Tibial nerve (tissue), 4 donors: ENCODE measurements at places on chromosomes 13 and 19. TPM values are rescaled to one million over a fixed set of nuclear protein-coding genes. Genes with fewer than 3 reads are reported as not detected.
A peak's percentile ranks its signal among the peaks of the same experiment; 100 is the strongest.

DNA sequence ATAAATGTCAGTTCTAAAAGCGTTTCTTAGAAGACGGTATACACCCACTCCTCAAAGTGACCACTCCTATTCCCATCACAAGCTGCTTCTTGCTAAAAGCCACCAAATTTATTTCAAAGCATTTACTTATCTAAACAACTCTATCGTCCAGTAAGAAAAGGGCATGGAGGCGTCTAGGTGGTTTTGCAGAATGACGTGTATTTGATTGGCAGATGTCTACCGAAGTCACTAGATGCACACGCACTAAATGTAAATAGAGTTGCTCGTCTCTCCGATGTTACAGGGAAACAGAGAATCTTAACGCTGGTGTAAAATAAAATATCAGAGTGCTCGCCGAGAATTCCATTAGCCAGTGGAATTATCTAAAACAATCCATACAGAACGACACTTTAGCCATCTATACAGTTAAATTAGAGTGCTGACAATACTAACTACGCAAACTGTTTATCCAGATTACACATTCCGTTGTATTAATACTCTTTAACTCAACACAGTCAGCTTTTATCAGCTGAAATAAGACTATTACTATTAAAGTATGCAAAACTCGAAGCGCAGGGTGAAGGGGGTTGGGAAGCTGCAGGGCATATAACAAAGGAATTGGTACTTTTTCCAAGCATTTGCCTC lies 1.9 kb downstream of the KLF12 start:
- H3K27me3 ChIP-seq: no peaks in the 10 kb centered on the region
- H3K36me3 ChIP-seq: no peaks in the 10 kb centered on the region
- peaks cover 55% of the 10 kb centered on the region for H3K4me1 ChIP-seq

DNA sequence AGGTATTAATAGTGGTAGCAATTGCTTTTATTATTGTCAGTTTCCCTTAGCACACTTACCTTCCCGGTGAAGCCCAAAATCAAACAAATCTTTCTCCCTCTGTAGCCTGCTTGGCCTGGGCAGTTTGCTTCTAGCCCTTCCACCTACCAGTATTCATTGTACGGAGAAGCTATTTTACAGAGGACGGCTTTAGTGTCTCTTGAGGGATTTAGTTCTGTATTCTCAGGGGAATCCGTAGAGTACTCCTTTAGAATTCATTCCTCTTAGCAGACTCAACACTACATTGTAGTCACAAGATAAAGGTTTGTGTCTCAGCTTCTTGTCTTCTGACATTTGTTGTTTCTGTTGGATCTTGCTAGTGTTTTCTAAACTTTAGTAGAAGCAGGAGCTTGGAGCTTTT lies 24.1 kb upstream of the WTIP start:
- DNase-seq: no peak
- no peak overlapping the region for H3K4me3 ChIP-seq
- H3K4me1 ChIP-seq: no peaks in the 10 kb centered on the region

- no peak overlapping the region for H3K4me3 ChIP-seq
- H3K27me3 ChIP-seq: no peaks in the 10 kb centered on the region
- H3K36me3 ChIP-seq: no peaks in the 10 kb centered on the region
- no peaks in the 10 kb centered on the region for H3K4me1 ChIP-seq
- no peak overlapping the region for H3K27ac ChIP-seq
- no peak for DNase-seq
Measured at GRCh38 chr19:16033721-16034120, 42.6 kb upstream of the TPM4 start.

DNA sequence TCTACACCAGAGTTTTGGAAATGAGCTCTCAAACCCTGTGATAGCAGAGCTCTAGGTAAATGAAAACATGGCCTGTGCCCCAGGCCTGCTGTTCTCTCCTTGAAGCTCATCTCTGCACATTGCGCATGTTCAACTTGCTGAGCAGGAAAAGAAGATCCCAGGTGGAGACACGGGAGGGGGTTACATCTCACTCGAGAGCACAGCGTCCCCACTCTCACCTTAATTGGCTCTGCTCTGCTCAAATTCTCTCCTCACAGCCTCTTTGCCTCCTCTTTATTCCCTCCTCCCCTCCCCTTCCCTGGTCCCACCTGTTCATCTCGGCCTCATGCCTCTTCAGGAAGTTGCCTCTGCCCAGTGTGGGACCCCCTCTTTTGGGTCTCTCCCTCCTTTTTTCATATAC lies 44.7 kb downstream of the RGCC start:
- H3K36me3 ChIP-seq: no peaks in the 10 kb centered on the region
- H3K27ac ChIP-seq: no peak overlapping the region
- DNase-seq: no peak
- H3K27me3 ChIP-seq: no peaks in the 10 kb centered on the region

GRCh38 chr19:49590971-49591730 lies at the start of gene PRR12:
Gene PRR12 (plus strand): TSS chr19:49591182. CDS start chr19:49591655, 473 bp downstream.
- no peaks in the 10 kb centered on the region for H3K27me3 ChIP-seq
- peaks cover 23% of the 10 kb centered on the region for H3K36me3 ChIP-seq
- DNase-seq: no peak
- no peaks in the 10 kb centered on the region for H3K4me1 ChIP-seq

GRCh38 chr19:15288146-15288963 lies 44.0 kb downstream of the BRD4 start:
- peak overlapping the region; percentile 5 for H3K27ac ChIP-seq
- no peak overlapping the region for H3K4me3 ChIP-seq
- H3K27me3 ChIP-seq: no peaks in the 10 kb centered on the region
- DNase-seq: peak; percentile 35

DNA sequence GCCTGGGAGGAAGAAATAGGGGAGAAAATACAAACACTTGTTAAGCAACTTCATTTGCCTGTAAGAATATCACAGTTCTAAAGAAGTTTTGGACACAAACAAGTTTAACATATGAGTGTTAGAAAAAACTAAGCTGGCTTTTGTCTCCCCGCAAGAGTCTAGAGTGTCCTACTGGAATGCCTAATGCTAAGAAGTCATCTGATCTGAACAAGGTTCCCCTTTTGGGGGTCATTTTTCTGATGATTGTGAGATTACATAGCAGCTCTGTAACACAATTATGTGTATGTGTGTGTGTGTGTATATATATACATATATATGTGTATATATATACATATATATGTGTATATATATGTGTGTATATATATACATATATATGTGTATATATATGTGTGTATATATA lies 12.7 kb downstream of the DNMT1 start:
- H3K4me3 ChIP-seq: no peak overlapping the region
- DNase-seq: no peak
- no peak overlapping the region for H3K27ac ChIP-seq
- no peaks in the 10 kb centered on the region for H3K4me1 ChIP-seq
- H3K27me3 ChIP-seq: no peaks in the 10 kb centered on the region
- H3K36me3 ChIP-seq: peaks cover 9% of the 10 kb centered on the region

DNA sequence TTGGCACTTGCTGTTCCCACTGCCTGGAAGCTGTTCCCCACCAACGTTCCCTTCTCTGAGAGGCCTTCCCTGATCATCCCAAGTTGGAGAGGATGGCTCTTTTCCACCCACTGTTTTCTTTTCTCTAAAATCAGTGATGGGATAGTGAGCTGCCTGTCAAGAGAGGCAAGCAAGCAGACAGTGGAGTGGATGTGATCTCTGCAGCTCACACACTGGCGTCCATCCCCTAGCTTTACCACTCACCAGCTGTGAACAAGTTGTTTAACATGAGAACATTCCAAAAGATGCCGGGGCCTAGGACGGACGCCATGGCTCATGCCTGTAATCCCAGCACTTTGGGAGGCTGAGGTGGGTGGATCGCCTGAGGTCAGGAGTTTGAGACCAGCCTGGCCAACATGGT lies 28.0 kb upstream of the SEMA6B start:
- peaks cover 88% of the 10 kb centered on the region for H3K27me3 ChIP-seq
- H3K4me3 ChIP-seq: no peak overlapping the region
- H3K36me3 ChIP-seq: no peaks in the 10 kb centered on the region
- H3K4me1 ChIP-seq: peaks cover 12% of the 10 kb centered on the region
- no peak overlapping the region for H3K27ac ChIP-seq

DNA sequence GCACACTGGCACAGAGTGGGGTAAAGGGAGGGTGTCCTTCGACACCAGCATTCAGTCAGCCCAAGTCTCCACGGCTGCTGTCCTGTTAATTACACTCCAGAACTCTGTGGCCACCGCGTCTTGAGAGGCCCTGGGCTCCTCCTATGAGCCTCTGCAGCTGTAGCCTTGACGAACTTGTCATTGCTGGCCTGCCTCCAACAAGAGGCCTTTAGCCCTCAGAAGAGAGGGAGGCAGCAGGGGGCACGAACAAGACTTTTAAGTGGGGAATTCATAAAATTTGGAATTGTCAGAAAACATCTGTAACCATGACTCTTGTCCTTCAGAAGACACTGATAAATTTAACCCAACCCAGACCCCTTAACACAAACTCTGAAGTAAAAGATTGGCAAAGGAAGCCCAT lies 241.9 kb downstream of the UQCRFS1 start:
- H3K4me1 ChIP-seq: no peaks in the 10 kb centered on the region
- no peak overlapping the region for H3K27ac ChIP-seq
- no peaks in the 10 kb centered on the region for H3K36me3 ChIP-seq
- no peak overlapping the region for H3K4me3 ChIP-seq
- no peak for DNase-seq
- no peaks in the 10 kb centered on the region for H3K27me3 ChIP-seq

DNA sequence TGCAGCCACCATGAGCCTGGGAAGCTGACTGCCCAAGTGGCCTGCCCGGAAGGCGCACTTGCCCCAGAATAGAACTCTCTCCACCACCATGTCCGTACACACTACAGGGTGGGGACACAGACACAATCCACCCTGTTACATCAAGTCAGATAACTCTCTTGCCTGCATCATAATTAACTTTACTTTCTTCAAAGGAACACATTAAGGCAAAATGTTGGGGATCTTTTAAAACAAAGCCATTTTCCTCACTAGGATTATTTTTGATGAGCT lies 23.3 kb upstream of the VSTM2B start:
- no peak for DNase-seq
- no peaks in the 10 kb centered on the region for H3K27me3 ChIP-seq
- no peaks in the 10 kb centered on the region for H3K36me3 ChIP-seq
- no peak overlapping the region for H3K27ac ChIP-seq
- H3K4me1 ChIP-seq: no peaks in the 10 kb centered on the region
- H3K4me3 ChIP-seq: no peak overlapping the region

GRCh38 chr19:15037586-15037985 lies 11.7 kb upstream of the CASP14 start:
- no peaks in the 10 kb centered on the region for H3K36me3 ChIP-seq
- H3K27ac ChIP-seq: no peak overlapping the region
- DNase-seq: no peak
- no peaks in the 10 kb centered on the region for H3K27me3 ChIP-seq
- no peak overlapping the region for H3K4me3 ChIP-seq
- no peaks in the 10 kb centered on the region for H3K4me1 ChIP-seq

- no peak for DNase-seq
- H3K4me3 ChIP-seq: no peak overlapping the region
- no peaks in the 10 kb centered on the region for H3K4me1 ChIP-seq
- H3K27me3 ChIP-seq: no peaks in the 10 kb centered on the region
Measured at GRCh38 chr13:47008318-47008717, 111.5 kb upstream of the HTR2A start.

- DNase-seq: no peak
- H3K27me3 ChIP-seq: no peaks in the 10 kb centered on the region
- H3K36me3 ChIP-seq: no peaks in the 10 kb centered on the region
Measured at GRCh38 chr13:87331178-87331577, 340.0 kb upstream of the SLITRK5 start.

DNA sequence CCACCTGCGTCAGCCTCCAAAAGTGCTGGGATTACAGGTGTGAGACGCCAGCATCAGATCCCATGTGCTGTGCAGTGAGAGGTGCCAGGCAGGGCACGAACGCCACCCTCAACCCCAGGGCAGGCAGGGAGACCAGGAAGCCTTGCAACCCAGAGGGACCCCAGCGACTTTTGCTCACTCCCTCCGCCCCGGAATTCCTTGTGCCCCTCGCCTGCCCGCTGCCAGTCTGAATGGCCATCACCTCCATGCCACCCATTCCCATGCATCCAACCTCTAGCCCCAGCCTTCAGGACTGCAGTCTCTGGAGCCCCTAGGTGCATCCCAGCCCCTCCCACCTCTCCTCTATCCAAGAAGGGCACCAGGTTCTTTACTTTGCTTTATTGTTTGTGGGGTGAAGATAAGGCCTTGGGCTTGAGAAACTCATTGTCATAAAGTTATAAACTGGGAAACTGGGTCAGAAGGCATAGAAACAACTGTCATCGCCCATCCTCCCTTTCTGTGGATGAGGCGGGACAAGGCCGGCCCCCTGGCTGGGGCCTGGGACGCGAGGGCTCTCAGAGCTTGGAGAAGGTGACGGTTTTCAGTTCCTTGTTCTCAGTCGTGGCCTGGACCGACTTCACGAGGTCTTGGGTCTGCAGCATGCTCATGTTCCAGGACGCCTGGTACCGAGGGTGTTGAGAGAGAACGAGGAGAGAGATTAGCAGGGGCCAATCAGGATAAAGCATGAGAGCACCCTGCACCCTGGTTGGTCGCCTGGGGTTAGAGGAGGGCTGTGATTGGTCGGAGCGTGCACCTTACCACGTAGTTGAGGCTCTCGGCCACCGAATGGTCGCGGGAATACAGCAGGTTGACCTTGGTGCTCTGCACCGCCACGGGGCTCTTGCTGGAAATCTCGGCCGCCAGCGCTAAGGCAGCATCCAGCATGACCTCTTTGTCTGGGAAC lies 2.6 kb upstream of the LGALS4 start:
- no peak for DNase-seq
- H3K27ac ChIP-seq: peak overlapping the region; percentile 56
- H3K4me1 ChIP-seq: no peaks in the 10 kb centered on the region
- peaks cover 62% of the 10 kb centered on the region for H3K36me3 ChIP-seq
- no peaks in the 10 kb centered on the region for H3K27me3 ChIP-seq

DNA sequence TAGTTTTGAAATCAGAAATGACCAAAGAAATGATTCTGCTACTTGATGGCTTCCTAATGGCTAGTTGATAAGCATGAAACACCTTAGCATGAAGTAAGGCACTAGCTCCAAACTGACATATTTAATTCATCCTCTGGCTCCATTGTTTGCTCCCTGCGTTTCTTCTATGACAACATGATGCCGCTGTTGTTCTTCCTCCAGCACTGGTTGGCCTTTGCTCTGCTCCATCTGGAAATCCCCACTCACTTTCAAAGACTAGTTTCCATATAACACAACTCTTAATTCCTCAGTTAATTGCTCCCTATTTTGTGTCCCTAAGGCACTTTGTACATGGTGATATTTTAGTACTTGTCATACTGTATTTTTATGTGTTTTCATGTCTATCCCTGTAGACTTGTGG lies 151.6 kb downstream of the GPC6 start:
- no peak overlapping the region for H3K4me3 ChIP-seq
- H3K4me1 ChIP-seq: no peaks in the 10 kb centered on the region

GRCh38 chr19:10640361-10640760 lies 13.8 kb upstream of the ILF3 start:
- H3K27me3 ChIP-seq: no peaks in the 10 kb centered on the region
- DNase-seq: no peak
- H3K4me3 ChIP-seq: no peak overlapping the region
- no peaks in the 10 kb centered on the region for H3K4me1 ChIP-seq
- H3K36me3 ChIP-seq: peaks cover 78% of the 10 kb centered on the region
- H3K27ac ChIP-seq: peak overlapping the region; percentile 50

GRCh38 chr19:33556261-33556660 lies 34.7 kb upstream of the PEPD start:
- H3K36me3 ChIP-seq: no peaks in the 10 kb centered on the region
- H3K27me3 ChIP-seq: no peaks in the 10 kb centered on the region
- no peaks in the 10 kb centered on the region for H3K4me1 ChIP-seq
- no peak overlapping the region for H3K4me3 ChIP-seq
- no peak for DNase-seq

Gene IL11
- total RNA-seq: not detected

Gene PNMA8B
- 3.9 TPM for total RNA-seq

Gene CYP4F3
- 19.7 TPM for total RNA-seq

Gene GTF2F2
- 28.8 TPM for total RNA-seq

Gene TEX101
- total RNA-seq: not detected
